ENCODE measurements at places on chromosomes 3 and 15.

GRCh38 chr3:188034989-188035388 lies 119.0 kb upstream of the LPP start:
- no peak for DNase-seq

GRCh38 chr3:187130346-187131066 lies 8.8 kb downstream of the RPL39L start:
- no peak for DNase-seq

GRCh38 chr15:75350601-75351361 lies 3.9 kb downstream of the NEIL1 start:
- DNase-seq = no peak

- DNase-seq = no peak
Observed at GRCh38 chr3:158465074-158465473, 105.9 kb upstream of the MLF1 start.

DNA sequence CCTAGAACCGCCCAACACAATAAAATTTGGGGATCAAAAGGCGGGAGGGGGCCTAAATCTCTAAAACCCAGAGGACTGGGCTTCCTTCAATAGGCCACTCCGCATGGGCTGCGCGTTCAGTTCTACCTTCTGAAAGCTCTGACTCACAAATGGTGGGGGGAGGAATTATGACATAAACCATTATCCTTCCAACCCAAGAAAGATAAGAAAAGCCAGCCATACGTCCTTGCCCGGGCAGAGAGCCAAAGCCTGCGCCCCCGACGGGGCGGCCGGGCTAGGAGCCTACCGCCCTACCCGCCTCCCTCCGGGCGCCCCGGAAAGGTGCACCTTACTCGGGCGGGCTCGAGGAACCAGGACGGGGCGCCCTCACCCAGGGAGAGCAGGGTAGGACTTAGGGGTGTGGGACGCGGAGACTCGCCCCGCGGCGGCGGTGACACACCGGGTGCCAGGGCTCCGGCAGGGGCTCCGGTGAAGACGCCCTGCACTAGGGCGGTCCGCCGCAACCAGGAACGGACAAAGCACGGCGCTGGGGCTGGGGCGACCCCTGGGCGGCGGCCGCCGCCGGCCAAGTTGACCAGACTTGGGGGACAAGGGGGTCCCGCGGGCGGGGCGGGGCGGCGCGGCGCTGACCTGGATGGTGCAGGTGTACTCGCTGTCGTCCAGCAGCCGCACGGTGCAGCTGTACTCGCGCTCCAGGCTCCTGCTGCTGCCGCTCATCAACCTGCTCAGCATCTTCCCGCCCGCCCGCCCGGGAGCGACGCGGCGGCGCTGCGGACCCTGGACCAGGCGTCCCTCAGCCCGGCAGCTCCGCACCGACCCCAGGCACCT lies 534 bp downstream of the FRMD5 start:
- DNase-seq = peak; percentile 49

- no peak for DNase-seq
Observed at GRCh38 chr3:24339266-24339825, 155.3 kb downstream of the THRB start.

GRCh38 chr15:30984542-30984941 lies 6.9 kb downstream of the MTMR10 start:
- DNase-seq = no peak

- no peak for DNase-seq
Observed at GRCh38 chr3:99601515-99601914, 36.9 kb upstream of the COL8A1 start.

GRCh38 chr15:48388910-48389309 lies 57.7 kb downstream of the DUT start:
- no peak for DNase-seq

DNA sequence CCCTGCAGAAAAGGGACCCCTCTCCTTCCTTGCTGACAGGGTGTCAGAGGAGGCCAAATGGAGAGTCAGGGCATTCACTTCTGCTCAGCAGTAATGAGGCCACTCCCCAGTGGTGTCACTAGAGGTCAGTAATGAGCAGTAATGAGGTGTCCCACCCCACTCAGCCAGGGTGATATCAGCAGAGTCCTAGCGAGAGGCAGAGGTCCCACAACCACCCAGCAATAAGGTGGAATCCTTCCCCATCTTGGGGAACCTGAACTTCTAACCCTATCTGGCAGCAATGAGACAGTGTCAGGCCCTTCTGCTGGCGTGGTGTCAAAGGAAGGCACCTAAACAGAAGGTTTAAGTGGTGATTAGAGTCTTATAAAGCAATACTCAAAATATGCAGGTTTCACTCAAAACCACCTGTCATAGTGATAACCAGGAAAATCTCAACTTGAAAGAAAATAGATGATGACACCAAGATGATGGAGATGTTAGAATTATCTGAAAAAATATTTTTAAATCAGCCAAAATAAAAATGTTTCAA lies 12.9 kb downstream of the OCA2 start:
- DNase-seq = no peak

DNA sequence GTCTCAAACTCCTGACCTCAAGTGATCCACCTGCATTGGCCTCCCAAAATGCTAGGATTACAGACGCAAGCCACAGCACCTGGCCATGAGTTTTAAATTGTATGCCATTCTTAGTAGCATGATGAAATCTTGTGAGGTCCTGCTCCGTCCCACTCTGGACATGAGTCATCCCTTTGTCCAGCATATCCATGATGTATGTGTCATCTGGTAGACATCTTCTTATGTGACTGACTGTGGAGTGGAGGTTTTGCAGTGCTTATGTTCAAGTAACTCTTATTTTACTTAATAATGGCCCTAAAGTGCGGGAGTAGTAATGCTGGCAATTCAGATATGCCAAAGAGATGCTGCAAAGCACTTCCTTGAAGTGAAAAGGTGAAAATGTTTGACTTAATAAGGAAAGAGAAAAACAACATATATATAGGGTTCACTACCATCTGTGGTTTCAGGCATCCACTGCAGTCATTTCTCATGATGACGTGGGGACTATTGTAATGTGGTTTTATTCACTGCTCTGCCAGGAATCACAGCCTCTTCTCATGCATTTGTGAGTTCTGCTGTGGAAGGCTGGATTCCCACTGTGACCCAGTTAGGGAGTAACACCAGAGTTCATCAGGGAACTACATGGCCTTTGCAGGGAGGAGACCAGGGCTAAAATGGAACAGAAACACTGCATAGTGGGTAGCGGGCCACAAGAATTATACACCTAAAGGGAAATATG lies 204.6 kb upstream of the STRIT1 start:
- no peak for DNase-seq

DNA sequence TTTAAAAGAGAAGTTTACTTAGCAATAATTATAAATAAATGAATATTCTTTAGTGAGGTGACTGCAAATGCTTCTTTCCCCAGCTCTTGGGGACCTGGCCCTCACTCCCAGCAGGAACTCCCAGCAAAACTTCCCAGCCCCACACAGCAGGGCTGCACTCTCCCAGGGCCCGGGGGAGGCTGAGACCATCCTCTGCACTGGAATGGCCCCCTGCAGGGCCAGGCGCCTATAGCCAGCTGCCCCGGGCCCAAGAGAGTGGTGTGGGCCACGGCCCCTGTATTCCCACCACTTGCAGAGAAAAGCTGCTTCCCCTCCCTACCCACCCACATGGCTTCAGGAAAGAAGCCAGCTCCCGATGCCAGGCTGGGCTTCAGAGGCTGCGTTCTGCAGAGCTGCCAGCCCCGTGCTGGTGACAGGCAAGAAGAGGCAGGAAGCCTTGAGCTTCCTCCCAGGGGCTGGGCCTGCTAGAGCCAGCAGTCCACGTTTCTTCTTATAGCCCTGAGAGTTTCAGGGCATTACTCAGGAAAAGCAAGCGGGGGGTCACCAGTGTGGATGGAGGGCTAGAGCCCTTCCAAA lies 20.0 kb downstream of the IDH2 start:
- no peak for DNase-seq

DNA sequence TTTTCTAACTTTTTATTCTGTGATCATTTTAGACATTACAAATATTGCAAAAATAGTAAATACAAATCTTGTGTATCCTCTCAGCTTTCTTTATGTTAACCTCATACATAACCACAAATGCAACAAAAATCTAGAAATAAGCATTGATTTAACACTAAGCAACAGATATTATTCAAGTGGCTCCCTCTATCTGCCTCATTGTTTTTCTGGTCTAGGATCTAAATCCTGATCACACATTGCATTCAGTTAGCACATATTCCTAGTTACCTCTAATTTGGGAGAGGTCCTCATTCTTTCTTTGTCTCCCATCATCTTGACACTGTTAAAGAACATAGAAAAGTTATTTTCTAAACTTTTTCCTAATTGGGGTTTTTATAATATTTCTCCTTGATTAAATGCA lies 1126.0 kb downstream of the ROBO2 start:
- DNase-seq = no peak

GRCh38 chr3:191275751-191276150 lies 53.4 kb upstream of the CCDC50 start:
- DNase-seq = no peak

GRCh38 chr3:17039594-17039993 lies 154.8 kb downstream of the PLCL2 start:
- DNase-seq = no peak

GRCh38 chr3:25043749-25044148 lies 384.3 kb upstream of the RARB start:
- no peak for DNase-seq

DNA sequence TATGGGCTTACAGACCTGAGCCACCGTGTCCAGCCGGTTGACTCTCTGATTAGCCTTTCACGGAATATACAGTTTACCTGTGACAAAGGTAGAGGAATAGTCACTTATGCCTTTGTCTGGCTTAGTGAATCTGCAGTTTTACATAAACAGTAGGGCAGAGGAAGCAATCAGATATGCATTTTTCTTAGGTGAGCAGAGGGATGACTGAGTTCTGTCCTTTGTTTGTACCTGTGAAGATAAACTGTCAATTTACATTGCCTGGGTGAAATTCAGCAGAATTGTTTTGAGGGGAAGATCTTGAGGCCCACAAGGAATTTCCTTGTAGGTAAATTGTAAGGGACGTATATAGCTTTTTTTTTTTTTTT lies 10.8 kb downstream of the EDEM1 start:
- DNase-seq = no peak

DNA sequence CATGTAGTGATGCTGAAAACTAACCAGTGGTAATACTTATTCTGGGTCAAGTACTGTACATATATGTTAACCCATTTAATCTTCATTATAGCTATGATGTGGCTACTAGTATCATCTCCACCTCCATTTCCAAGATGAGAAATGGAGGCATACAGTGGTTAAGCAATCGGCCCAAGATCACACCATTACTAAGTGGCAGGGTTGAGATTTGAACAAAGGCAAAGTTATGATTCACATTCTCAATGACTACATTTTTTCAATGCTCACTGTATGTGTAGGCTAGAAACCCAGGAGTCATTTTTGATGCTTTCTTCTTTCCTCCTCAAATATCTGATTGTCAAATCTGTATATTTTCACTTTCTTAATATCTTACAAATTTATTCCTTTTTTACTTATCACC lies 30.2 kb downstream of the ABI3BP start:
- DNase-seq = no peak

GRCh38 chr15:69574506-69574905 lies 121.9 kb downstream of the RPLP1 start:
- no peak for DNase-seq

DNA sequence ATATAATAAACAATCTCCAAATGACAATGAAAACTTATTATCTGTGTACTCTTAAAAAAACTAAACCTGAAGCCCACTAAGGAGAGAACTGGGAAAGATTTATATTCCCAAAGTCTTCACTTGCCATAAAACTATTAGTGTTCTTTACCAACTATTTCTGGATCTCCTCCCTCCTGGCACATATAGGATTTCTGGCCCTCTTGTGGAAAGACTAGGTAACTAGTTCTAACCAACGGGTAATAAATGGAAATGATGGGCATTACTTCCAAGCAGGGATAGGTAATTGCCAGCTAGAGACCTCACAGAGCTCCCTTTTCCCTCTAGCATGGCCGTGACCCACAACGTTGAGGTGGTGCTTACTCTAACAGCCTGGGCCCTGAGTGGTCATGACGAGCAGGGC lies 110.1 kb downstream of the DNAH12 start:
- DNase-seq = no peak

- DNase-seq = no peak
Observed at GRCh38 chr15:68152342-68152741, 52.8 kb downstream of the CALML4 start.

DNA sequence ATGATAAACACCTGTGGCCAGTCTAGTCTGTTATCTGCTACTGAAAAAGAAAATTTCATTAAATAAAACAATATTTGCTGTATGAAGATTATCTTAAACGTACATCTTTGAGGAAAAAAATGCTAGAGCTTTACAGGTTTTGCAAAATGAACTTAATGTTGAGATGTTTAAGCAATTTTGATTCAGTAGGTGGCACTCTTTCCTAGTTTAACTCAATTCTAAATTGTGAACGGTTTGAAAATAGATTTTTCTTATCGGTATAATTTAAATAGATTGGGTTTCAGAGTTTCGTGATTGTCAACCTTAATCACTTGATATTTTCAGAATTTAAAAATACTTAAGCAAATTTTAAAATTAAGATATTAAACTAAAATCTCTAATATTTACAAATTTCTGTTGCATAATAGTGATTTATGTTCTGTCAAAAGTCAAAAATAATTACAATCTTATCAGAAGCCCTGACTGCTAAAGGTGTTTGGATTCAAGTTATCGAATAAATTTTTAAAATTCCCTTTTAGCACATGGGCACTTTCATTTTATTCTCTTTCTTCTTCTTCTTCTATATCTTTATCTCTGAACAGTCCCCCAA lies 7.0 kb upstream of the RNF111 start:
- no peak for DNase-seq

GRCh38 chr3:90018779-90019178 lies 911.4 kb downstream of the EPHA3 start:
- DNase-seq = no peak

GRCh38 chr15:59251001-59251845 lies 44.6 kb downstream of the LDHAL6B start:
- DNase-seq = no peak

DNA sequence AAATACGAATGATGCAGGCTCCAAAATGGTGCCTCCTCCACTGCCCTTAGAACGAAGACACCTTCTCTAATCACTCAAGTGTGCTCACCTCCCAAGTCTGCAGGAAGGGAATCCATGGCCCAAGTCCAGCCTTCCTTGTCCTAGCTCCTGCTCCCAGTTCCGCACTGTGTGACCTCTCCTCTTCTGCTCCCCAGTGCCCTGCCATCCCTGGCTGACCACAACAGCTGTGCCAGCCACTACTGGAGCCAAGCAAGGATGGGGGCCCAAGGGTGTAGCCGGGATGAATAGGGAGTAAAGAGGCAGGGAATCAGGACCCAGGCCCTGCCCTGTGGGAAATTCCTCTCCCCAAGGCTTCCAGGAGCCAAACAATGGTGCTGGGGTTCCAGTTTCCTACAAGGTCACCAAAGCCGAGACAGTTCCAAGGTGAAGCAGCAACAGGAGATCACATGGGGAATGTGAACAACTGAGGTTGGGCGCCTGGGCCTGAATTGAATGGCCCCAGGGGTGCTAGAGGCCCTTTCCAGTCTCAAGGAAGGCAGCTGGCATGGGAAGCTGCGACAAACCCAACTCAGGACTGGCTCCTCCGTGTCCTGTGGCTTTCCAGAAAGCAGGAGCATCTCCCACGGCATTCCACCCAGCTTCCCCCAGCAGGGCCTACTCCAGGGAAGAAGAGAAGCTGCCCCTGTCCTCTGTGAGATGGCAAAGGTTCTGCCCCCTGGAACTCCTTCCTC lies 20.2 kb downstream of the SEMA7A start:
- no peak for DNase-seq

- no peak for DNase-seq
Observed at GRCh38 chr3:109772520-109772919, 435.2 kb upstream of the DPPA4 start.

GRCh38 chr3:122972141-122972540 lies 55.4 kb downstream of the SEMA5B start:
- DNase-seq = no peak

Data from neuronal stem cell (in vitro differentiated cells).